Upper lobe of left lung (tissue), 6 donors: ENCODE measurements at places on chromosomes 4 and X. TPM values are rescaled to one million over a fixed set of nuclear protein-coding genes. Genes with fewer than 3 reads are reported as not detected.

Gene GAGE12J
- not detected for total RNA-seq

Gene RPA4
- 10.5 TPM for total RNA-seq

GRCh38 chr4:107349732-107350131, 313.6 kb upstream of the DKK2 start:
- no peak for DNase-seq

DNA sequence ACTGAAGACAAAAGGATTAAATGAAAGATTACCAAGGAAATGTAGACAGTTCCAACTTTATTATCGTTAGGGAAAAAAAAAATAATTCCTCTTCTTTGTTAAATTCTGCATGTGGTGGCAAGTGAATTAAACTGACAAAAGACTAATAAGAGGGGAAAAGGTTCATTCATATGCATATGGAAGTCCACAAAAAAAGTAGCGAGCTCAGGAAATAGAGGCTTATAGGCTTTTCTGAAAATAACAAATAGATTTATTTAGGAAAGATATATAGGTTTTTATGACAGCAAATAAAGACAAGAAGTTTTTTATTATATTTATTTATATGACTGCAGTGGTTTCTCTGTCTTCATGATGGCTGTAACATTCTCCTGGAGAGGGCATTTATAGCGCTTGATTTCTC, 246.0 kb downstream of the NAF1 start:
- no peak for DNase-seq

DNA sequence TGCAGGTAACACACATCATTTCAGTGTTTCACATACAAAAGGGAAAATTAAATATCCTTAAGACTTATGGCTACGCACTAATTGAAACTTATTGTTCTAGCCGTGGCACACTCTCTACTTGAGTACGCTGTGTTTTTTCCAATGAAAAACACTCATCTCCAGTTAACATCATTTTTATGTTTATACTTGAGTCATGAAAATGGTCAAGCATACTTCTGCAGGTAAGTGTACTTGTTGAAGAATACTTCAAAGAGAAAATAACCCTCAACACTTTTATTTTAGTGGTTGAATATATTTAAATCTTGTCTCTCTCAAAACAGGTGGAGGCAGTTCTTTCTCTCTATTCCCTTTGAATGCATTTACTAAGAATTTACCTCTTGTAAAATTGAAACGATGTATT, 538.7 kb upstream of the PCDH7 start:
- DNase-seq, result no peak

Gene CCDC120
- total RNA-seq, result 11.0 TPM

GRCh38 chr4:171035909-171036308, 777.3 kb upstream of the GALNTL6 start:
- DNase-seq, result no peak

Gene PNMA6A
- total RNA-seq, result 2.3 TPM

Gene SLC34A2
- 796 TPM for total RNA-seq

Gene FDCSP
- total RNA-seq, result not detected

DNA sequence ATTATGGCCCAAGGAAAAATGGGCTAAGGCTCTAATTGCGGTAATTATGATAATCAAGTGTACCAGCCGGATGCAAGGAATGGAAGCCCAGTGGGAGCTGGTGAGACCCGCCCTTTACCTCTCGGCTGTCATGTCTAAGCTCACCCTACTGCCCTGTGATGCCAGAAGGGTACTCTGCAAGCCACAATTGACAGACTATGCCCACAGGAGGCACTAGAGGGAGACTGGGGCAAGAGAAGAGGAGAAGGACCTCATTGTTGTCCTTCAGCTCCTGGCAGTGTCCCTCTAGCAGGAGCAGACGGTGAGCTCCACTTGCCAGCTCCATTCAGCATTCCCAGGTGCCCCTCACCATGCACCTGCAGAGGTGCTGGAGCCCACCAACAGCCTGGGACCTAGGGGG, 141.8 kb downstream of the SMIM20 start:
- no peak for DNase-seq
